ENCODE measurements at places on chromosomes 3 and 15.

GRCh38 chr3:72665701-72666446 is 182.4 kb downstream of the SHQ1 start:
- DNase-seq = peak; percentile 47

DNA sequence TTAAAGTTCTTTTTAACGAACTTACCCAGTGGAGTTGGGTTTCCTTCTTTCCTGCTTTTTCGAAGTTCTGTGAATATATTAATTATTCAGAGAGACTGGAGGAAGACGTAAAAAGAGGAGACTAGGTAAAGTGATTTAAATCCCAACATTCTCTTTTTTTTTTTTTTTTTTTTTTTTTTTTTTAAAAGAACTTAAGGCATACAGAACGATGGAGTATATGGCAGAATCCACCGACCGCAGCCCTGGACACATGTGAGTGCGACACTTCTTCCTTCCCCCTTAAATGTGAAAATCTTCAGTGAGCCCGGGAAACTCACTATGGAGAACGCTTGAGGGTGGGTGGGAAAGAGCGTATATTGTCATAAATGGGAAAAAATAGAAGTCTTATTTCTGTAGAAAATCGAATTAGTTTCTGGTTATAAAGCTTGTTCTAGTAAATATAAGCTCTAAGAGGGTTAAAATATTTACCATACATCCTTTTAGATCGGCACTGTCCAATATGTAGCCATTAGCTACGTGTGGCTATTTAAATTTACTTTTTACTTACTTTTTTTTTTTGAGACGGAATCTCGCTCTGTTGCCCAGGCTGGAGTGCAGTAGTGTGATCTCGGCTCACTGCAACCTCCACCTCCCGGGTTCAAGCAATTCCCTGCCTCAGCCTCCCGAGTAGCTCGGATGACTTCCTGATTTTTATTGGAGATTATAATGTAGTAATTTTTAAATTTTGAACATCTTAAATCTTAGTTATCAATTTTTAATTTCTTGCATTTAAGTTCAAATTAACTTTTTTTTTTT is 892 bp downstream of the NMD3 start:
- no peak for DNase-seq

- no peak for DNase-seq
Observed at GRCh38 chr15:31298707-31299172, 27.9 kb upstream of the KLF13 start.

- no peak for DNase-seq
Observed at GRCh38 chr15:63938486-63939061, 104.8 kb upstream of the HERC1 start.

- no peak for DNase-seq
Observed at GRCh38 chr3:6112546-6112945, 748.4 kb upstream of the GRM7 start.

- DNase-seq = no peak
Observed at GRCh38 chr15:89132611-89133507, 44.6 kb downstream of the ABHD2 start.

DNA sequence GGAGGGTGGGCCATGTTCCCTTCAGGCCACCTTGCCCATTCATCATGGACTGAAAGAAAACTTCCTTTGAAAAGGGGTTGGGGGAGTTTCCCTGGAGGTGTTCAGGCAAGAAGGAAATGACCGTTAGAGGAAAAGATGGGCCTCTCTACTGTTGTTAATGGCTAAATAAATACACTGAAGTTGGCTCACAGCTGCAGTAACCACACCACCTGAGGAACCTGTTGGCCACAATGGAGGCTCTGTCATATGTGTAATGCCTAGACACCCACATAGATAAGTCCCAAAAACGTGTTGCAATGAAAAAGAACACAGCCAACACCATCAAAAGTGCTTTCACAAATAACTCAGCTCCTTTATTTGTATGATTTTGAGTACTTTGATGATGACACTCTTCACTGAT is 38.2 kb upstream of the FAM3D start:
- no peak for DNase-seq

GRCh38 chr3:22318325-22318724 is 567.3 kb upstream of the ZNF385D start:
- no peak for DNase-seq

GRCh38 chr3:47250309-47251060 is 32.1 kb downstream of the KIF9 start:
- no peak for DNase-seq

DNA sequence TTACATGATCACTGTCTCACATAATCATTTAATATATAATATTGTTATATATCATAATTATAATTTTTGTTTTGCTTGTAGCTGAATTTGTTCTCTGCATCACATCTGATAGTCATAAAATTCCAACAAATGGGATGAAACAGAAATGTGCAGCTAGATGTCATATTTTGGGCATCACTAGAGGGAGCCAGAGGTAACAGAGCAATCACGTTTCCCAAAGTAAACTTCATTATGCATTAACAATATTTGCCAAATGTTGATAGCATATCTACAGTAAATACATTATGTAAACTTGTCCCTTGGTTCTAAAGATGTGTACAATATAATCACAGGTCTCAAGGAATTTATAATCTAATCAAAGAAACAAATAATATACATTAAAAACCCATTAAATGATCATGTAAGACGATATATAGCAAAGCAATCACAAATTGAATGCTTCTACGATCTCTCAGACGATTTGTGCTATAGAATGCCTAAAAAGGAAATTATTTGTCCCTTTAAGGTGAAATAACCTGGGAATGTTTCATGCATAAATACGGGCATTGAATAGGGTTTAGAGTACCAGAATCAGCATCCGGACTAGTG is 234.2 kb upstream of the MCTP2 start:
- DNase-seq = no peak

DNA sequence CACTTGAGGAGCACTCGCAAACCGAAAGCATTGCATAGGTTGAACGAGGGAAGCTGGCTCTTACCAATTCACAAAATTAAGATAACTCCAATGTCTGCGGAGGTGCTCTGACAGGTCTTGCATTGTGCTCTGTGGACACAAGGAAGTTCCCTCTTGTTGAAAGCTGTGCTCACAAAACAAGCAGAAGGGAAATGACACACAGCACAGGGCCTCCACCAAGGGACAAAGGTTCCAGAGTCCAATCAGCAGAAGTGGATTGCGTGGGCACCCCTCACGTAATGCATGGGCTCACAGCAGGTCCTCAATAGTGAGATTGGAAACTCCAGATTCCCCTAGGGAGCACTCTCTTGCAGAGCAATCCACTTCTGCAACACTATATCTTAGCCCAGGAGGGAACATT is 89.9 kb downstream of the ATP10A start:
- DNase-seq = no peak

DNA sequence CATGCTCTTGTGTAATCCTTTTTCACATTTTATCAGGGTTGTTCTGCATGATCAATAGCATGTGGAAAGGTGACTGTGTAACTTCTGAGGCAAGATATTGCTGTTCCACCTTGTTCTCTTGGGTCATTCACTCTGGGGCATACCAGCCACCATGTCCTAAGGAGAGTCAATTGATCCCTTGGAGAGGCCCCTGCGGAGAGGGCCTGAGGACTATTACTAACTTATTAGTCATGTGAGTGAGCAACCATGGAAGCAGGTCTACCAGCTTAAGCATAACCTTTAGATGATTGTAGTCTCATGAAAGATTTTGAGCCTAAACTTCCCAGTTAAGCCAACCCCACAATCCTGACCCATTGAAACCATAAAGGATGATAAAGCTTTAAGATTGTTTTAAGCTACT is 22.0 kb upstream of the COL6A5 start:
- no peak for DNase-seq

DNA sequence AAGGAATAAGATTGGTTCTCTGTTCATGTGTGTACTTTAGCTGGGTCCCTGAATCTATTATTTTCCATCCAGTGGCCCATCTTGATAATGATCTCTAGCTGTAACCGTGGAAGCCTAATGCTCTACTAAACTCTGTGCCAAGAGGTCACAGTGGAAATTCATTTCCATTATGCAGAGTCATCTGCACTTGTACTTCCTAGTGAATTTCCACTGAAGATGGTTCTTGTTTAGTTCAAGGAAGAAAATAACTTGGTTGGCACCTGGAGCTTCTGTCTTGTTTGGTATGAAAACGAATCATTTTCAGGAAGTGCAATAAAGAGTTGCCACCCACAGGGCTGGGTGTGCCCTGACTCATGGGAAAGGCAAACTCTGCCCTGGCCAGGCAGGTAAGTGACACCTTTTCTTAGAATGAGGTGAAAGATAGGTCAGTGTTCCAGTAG is 10.3 kb downstream of the LPP start:
- DNase-seq = no peak

DNA sequence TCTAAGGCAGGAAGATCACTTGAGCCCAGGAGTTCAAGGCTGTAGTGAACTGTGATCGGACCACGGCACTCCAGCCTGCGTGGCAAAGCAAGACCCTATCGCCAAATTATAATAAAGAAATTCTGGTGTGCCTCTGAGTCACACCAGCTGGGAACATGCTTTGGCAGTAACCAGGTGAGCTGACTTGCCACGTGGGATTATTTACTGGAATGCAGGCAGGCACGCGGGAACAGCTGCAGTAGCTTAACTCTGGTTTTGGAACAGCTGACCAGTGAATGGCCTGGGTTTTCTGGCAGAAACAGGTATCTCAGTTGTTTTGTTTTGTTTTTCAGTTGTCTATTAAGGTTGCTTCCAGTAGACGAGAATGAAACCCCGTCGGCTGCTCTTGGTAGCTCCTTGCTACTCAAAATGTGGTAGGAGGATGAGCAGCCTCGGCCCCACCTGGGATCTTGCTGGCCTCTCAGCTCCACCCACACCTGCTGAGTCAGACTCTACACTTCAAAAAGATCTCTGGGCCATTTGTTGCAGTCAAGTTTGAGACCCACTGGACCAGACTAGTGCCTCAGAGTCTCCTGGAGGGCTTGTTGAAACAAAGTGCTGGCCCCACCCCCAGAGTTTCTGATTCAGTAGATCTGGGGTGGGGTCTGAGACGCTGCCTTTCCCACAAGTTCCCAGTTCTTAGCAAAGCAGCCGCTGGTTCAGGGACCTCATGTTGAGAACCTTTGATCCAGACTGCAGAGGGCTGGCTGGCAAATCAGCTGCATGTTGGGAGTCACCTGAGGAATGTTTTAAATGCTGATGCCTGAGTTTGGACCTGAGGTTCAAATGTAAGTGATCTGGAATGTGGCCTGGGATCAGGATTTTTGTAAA is 26.6 kb downstream of the IDH2 start:
- DNase-seq = no peak

GRCh38 chr15:80550908-80551260 is 144.2 kb upstream of the ABHD17C start:
- DNase-seq = no peak

GRCh38 chr15:46502667-46503066 is 867.8 kb downstream of the SQOR start:
- DNase-seq = no peak

DNA sequence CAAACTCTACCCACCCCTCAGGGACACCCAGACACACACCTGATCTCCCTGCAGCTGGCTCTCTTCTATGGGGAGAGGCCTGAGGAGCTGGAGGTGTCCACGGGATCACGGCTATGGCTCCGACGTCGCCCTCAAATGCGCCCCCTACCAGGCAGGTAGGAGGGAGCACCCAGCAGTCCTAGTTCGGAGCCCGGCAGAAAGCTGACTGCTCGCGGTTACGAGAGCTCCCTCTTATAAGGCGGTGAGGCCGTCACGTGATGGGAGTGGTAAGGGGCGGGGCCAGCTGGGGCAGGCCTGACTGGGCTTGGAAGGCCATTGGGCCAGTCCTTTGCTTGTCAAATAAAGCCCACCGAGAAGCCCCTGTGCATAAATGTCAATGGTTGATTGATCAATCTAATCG is at the start of gene PRR20G:
Gene PRR20G (minus strand): TSS at position 207 of the 400 bp plus-strand sequence. CDS start 681 bp downstream, outside the sequence.
- no peak for DNase-seq

GRCh38 chr15:92809880-92810361 is 90.2 kb upstream of the CHD2 start:
- DNase-seq = no peak

- no peak for DNase-seq
Observed at GRCh38 chr3:102207151-102207571, 227.7 kb upstream of the ZPLD1 start.

- no peak for DNase-seq
Observed at GRCh38 chr3:36219398-36219797, 160.9 kb upstream of the STAC start.

DNA sequence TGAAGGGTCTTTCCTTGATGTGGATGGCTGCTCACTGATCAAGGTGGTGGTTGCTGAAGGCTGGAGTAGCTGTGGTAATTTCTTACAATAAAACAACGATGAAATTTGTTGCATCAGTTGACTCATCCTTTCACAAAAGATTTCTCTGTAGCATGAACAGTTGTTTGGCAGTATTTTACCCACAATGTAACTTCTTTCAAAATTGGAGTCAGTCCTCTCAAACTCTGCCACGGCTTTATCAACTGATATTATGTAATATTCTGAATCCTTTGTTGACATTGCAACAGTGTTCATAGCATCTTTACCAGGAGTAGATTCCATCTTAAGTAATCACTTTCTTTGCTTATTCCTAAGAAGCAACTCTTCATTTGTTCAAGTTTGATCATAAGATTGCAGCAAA is 252.6 kb downstream of the UBE2E2 start:
- no peak for DNase-seq

- DNase-seq = no peak
Observed at GRCh38 chr3:58064923-58065638, 56.9 kb downstream of the FLNB start.

GRCh38 chr15:29289173-29289572 is 19.6 kb upstream of the NSMCE3 start:
- DNase-seq = no peak

DNA sequence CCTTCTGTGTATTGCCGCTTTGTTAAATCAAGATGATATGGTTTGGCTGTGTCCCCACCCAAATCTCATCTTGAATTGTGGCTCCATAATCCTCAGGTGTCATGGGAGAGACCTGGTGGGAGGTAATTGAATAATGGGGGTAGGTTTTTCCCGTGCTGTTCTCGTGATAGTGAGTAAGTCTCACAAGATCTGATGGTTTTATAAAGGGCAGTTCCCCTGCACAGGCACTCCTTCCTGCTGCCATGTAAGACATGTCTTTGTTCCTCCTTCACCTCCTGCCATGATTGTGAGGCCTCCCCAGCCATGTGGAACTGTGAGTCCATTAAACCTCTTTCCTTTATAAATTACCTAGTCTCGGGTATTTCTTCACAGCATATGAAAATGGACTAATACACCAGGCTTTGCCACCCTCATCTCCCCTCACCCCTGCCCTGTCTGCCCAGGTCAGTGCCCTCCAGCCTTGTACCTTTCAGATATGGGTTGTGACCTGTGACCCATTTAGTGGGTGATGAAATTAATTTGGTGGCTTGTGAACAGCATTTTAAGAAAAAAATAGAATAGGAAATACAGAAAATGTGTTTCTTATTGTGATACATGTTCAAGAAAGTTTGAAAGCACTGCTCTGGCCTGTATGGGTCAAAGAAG is 56.1 kb upstream of the MCF2L2 start:
- no peak for DNase-seq

All from stimulated activated CD4-positive, alpha-beta T cell treated with anti-CD3 and anti-CD28 coated beads, Interleukin-1b, Interleukin-23, amount 100 ng/mL, for 4 hours (primary cell).